ENCODE measurements at places on chromosomes 3 and 15. TPM values are rescaled to one million over a fixed set of nuclear protein-coding genes. Genes with fewer than 3 reads are reported as not detected.

GRCh38 chr3:81789691-81790090 lies 28.2 kb upstream of the GBE1 start:
- DNase-seq, result no peak

GRCh38 chr3:60391292-60391691 lies 860.0 kb downstream of the FHIT start:
- DNase-seq, result no peak

- DNase-seq, result no peak
These were observed 247.2 kb downstream of the PTPRG start for GRCh38 chr3:61808526-61808925.

AQR gene
- 33.6 TPM for total RNA-seq

UBA3 gene
- 75.3 TPM for total RNA-seq

POMGNT2 gene
- 17.9 TPM for total RNA-seq

Data from PC-9 (cell line).